Mesothelial cell of epicardium (in vitro differentiated cells): ENCODE measurements at places on chromosomes 3 and 15.

GRCh38 chr3:69944931-69945493 is 54.5 kb upstream of the SAMMSON start:
- H3K27ac ChIP-seq, result no peak overlapping the region
- H3K36me3 ChIP-seq, result no peaks in the 10 kb centered on the region
- H3K4me1 ChIP-seq, result peaks cover 4% of the 10 kb centered on the region
- no peak for DNase-seq
- H3K4me3 ChIP-seq, result no peak overlapping the region
- H3K27me3 ChIP-seq, result no peaks in the 10 kb centered on the region

- peaks cover 16% of the 10 kb centered on the region for H3K4me1 ChIP-seq
- H3K27me3 ChIP-seq, result no peaks in the 10 kb centered on the region
- no peak overlapping the region for H3K4me3 ChIP-seq
These were observed 636.8 kb downstream of the MECOM start for GRCh38 chr3:169026543-169027182.

GRCh38 chr3:2826036-2826435 is 284.1 kb downstream of the IL5RA start:
- no peak overlapping the region for H3K27ac ChIP-seq
- no peak overlapping the region for H3K4me3 ChIP-seq
- H3K36me3 ChIP-seq, result no peaks in the 10 kb centered on the region
- H3K4me1 ChIP-seq, result no peaks in the 10 kb centered on the region

GRCh38 chr15:25862472-25863110 is 536 bp downstream of the ATP10A start:
- no peaks in the 10 kb centered on the region for H3K36me3 ChIP-seq
- no peak overlapping the region for H3K27ac ChIP-seq
- DNase-seq, result no peak
- peaks cover 91% of the 10 kb centered on the region for H3K27me3 ChIP-seq
- peak overlapping the region; percentile 62 for H3K4me3 ChIP-seq

GRCh38 chr3:184669578-184669977 is 42.3 kb downstream of the MAGEF1 start:
- no peaks in the 10 kb centered on the region for H3K27me3 ChIP-seq
- no peaks in the 10 kb centered on the region for H3K36me3 ChIP-seq
- H3K4me1 ChIP-seq, result peaks cover 15% of the 10 kb centered on the region
- H3K27ac ChIP-seq, result no peak overlapping the region
- no peak overlapping the region for H3K4me3 ChIP-seq
- DNase-seq, result no peak

DNA sequence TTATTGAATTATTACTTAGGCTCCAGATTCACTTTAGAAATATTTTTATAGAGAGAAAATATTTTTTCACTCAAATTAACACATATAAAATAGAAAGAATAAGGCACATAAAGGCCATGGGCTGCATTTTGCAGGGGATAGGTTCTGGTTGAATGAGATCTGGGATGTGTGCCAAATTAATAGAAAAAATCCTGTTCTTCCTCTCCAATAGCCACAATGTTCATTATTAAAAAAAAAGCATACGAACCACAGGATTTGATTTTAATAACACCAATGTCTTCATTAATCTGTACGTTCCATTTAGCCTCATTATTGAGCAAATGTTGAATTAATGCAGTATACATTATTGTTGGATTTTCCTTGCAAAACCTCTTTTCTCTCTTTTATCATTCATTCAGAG is 622.8 kb upstream of the AGTR1 start:
- DNase-seq, result no peak
- H3K4me3 ChIP-seq, result no peak overlapping the region
- peaks cover 8% of the 10 kb centered on the region for H3K4me1 ChIP-seq
- no peak overlapping the region for H3K27ac ChIP-seq
- peaks cover 2% of the 10 kb centered on the region for H3K27me3 ChIP-seq

- no peaks in the 10 kb centered on the region for H3K36me3 ChIP-seq
- no peak overlapping the region for H3K4me3 ChIP-seq
- DNase-seq, result no peak
- peaks cover 4% of the 10 kb centered on the region for H3K4me1 ChIP-seq
- peaks cover 2% of the 10 kb centered on the region for H3K27me3 ChIP-seq
These were observed 51.5 kb downstream of the EOMES start for GRCh38 chr3:27670619-27671018.

- H3K4me3 ChIP-seq, result no peak overlapping the region
- no peak for DNase-seq
- no peaks in the 10 kb centered on the region for H3K36me3 ChIP-seq
- H3K27me3 ChIP-seq, result peaks cover 7% of the 10 kb centered on the region
These were observed 85.2 kb upstream of the CHL1 start for GRCh38 chr3:111143-112069.

GRCh38 chr15:74400915-74401757 is 32.6 kb downstream of the SEMA7A start:
- no peak for DNase-seq
- H3K4me1 ChIP-seq, result peaks cover 15% of the 10 kb centered on the region
- no peaks in the 10 kb centered on the region for H3K27me3 ChIP-seq
- H3K4me3 ChIP-seq, result no peak overlapping the region
- H3K27ac ChIP-seq, result no peak overlapping the region
- no peaks in the 10 kb centered on the region for H3K36me3 ChIP-seq

DNA sequence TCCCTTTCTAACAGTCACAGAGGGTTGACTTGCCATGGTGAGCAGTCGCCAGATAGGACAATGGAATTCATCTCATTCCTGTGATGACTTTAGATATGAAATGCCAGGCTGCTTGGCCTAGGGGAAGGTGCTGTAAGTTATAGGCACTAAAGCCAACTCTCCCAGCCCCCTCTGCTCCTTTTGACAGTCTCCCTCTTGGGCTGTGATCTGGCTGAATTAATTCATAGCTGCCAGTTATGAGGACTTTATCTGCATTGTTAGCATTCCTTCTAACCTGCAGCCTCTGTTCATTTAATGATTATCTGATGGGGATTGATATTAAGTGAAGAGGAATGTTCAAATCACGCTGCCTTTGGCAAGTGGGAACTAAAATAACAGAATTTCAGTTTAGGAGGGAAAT is 427.1 kb upstream of the RASGRP1 start:
- DNase-seq, result no peak
- peak overlapping the region; percentile 53 for H3K27ac ChIP-seq
- H3K27me3 ChIP-seq, result no peaks in the 10 kb centered on the region
- no peak overlapping the region for H3K4me3 ChIP-seq

GRCh38 chr3:37219266-37219665 is 44.9 kb upstream of the LRRFIP2 start:
- H3K27ac ChIP-seq, result no peak overlapping the region
- peaks cover 9% of the 10 kb centered on the region for H3K27me3 ChIP-seq
- H3K4me3 ChIP-seq, result no peak overlapping the region
- H3K4me1 ChIP-seq, result peaks cover 7% of the 10 kb centered on the region
